ENCODE measurements at places on chromosomes 4 and X.
A peak's percentile ranks its signal among the peaks of the same experiment; 100 is the strongest.

DNA sequence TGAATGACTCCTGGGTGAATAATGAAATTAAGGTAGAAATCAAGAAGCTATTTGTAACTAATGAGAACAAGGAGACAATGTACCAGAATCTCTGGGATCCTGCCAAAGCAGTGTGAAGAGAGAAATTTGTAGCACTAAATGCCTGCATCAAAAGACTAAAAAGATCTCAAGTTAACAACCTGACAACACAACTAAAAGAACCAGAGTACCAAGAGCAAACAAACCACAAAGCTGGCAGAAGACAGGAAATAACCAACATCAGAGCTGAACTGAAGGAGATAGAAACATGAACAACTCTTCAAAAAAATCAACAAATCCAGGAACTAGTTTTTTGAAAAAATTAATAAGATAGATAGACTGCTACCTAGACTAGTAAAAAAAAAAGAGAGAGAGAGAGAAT is 8.4 kb downstream of the CFAP299 start:
- no peak for DNase-seq

GRCh38 chrX:133722756-133723155 is 262.6 kb downstream of the GPC3 start:
- no peak for DNase-seq

DNA sequence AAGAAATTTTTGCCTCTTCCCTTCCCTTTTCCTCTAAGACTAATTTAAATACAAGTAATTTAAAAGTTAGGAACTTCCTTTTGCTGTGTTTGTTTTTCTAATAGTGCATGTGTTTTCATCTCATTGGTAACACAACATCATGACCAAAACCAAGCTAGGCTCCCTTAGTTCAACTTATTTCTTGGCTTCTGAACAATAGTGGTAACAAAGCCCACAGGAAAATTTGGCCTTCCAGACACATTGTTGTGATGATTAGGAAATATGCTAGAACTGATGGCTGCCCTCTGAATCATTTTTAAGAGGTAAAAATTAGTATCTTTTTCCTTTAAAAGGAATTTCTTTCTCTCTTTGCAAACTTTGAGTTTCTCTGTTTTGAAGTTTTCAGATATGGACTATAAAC is 25.5 kb upstream of the TEC start:
- no peak for DNase-seq

DNA sequence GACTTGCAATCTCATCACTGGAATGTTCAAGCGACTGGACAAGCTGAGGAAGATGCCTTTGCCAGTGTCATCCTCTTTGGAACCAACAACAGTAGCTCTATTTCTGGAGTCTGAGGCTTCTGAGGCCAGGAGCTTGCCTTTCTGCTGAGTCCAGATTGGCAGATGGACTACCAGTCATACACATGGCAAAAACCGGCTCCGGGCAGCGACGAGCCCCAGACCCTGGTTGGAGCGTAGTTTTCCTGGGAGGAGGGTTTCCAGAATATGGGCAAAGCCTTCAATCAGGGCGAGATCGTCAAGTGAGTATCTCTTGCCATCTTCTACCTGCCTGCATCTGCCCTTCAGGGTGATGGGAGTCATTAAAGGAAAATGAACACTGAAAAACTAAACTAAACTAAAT is 807.9 kb downstream of the C4orf33 start:
- DNase-seq: no peak

DNA sequence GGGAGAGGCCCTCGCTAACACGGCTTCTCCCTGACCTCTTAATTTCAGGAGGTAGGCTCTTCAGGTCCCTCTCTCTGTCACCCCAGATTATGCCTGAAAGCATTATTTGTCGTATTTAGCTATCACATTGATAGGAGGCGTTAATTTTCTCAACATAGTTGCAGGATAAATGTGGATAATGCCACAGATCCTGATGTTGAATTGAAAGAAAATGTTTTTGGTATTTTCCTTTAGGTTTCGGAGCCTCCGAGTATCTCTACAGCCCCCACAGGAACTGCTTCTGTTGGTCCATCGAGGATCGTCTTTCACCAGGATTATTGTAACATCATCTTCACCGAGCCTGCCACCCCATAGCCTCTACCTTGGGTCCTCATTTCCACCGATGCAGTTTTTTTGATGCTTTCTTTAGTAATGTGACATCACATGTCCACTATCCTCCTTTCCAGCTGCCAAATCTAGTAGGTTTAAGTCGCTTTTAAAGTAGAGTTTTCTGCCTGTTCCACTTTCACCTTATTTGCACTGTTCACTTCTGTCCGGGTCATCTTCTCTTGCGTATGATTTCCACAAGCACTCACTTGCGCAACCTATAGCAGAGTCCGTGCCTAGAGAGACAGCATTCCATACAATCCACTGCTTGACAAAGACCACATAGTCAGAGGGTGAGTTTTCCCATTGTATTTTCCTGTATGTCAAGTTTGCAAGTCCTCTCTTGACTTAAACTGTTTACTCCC is 665 bp downstream of the TIGD2 start:
- no peak for DNase-seq

DNA sequence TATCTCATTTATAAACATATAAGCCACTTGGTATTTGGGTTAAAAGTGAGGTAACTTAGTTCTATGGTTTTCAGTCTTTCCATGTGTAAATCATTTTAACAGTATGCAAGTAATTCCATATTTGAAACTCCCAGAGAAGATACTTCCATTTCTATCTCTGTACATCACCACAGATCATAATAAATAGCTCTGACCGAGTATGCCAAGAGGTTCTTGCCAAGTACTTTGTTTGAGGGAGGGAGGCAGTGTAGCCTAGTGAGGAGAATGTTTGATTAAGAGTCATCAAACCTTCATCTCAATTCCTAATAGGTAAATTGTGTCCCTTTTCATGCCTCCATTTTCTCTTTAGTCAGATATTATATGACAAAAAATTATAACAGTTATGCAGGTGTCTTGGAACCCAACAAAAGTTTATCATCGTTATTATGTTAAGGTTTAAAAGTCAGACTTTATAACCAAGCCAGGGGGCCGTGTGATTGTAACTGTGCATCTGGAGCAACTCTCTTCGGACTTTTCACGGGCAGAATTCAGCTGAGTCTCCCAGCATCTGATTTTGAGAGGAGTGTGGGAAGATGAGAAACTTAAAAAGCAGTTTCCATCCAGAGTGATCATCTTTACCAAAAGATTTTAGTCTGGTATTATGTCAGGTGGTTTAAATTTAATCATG is 123.8 kb downstream of the ANK2 start:
- DNase-seq: no peak

DNA sequence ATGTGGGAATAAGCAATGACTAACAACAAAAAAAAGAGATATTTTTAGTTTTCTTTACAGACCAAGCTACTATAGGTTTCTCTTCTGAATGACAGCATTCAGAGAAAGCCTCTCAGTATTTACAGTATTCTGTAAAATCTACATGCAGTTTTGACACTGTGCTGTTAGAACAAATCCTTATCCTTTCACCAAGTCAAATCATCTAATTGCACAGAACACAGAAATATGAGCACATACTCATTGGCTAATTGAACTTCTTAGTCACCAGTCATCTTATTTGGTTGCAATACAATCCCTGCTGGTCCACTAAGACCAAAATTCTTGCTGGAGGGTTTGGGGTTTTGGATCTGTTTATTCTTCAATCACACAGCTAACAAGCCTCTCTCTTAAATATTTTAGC is 5.7 kb downstream of the ACOT9 start:
- DNase-seq: no peak

DNA sequence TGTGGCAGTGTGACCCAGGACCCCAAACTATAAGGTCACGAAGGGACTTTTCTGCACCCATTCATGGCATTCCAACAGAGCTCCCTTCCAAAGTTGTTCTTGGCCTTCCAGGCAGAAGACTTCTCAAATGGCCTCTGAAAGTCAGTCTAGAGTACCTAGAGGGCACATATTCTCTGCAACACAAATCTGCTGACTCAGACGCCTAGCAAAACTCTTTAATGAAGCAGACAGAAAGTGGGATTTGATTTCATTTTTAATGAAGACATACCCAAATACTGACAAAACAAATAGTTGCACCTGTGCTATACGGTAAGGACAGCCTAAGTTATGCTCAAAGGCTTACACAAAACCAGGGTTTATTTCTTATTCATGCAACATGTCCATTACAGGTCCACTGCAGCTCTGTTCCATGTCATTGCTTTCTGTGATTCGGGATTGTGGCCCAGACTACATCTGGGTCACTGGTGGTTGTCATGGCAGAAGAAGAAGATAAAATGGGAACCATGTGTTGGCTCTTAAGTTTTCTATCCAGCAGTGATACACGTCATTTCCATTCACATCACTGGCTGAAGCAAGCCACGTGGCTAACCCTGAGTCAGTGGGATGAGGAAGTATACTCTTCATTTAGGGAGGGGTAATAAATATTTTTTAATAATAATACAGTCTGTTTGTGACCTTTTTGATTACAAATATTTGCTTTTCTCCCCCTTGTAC is 57.7 kb downstream of the NAT8L start:
- no peak for DNase-seq

GRCh38 chrX:7330971-7331746 is 183.2 kb upstream of the PUDP start:
- no peak for DNase-seq

DNA sequence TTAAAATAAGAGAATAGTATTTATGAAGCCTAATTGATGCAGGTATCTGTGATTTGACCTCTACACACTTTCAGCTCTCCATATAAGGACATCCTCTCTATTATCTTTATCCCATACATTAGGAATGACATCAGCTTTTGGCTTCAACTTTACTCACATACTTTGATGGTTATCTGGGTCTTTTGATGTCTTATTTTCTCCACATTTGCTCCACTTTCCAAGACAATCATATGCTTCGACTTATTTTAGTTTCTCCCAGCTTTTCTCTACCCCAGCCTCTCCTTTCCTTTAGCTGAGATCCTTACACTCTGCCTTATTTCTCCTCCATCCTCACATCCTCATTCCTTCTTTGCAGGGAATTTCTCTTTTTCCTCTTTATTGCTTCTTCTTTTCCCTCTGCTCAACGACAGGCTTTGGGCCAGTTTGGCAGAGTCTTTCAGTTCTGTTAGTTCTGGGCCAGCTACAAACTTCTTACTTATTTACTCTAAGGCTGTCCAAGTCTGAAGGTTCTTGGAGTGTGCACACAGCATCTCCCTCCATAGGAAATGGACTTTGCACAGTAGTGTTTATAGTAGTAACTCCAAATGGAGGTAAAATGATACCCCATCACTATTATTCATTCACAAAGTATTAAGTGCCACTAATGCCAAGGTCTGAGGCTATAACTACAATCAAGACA is 50.5 kb downstream of the SLC4A4 start:
- no peak for DNase-seq

GRCh38 chr4:140666889-140667614 is 89.1 kb downstream of the TBC1D9 start:
- no peak for DNase-seq

DNA sequence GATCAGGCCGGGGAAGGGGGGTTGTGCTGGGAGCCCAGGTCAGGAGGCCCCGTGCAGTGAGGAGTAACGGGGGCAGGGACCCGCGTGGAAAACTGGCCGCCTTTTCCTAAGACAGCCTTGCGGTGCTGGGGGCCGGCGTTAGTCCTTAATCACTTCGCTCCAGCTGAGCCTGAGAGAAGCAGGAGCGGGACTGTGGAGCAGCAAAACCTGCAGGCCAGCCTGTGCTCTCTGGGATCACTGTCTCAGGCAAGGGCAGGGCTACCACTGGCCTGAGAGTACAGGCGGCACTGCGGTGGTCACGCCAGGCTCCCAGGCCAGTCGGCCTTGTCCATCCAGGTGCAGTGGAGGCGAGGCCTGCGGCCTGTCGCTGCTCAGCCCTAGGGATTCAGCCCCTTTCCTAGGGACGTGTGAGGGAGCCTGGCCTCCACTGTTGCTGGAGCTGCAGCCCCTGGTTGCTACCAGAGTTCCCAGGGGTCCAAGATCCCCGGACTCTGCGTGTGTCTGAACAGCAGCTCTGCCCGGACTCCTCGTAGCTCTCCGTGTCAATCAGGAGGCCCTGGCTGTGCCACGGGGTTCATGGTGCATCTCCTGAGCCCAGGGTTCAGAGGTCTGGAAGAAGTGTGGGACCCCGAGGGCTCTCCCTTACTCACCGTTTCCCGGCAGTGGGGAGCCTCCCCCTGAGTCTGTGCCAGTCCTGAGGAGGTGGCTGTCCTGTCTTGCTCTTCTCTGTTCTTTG is 2141.7 kb upstream of the TENM3 start:
- DNase-seq: no peak

GRCh38 chrX:107429090-107429489 is 20.4 kb upstream of the FRMPD3 start:
- peak; percentile 33 for DNase-seq

DNA sequence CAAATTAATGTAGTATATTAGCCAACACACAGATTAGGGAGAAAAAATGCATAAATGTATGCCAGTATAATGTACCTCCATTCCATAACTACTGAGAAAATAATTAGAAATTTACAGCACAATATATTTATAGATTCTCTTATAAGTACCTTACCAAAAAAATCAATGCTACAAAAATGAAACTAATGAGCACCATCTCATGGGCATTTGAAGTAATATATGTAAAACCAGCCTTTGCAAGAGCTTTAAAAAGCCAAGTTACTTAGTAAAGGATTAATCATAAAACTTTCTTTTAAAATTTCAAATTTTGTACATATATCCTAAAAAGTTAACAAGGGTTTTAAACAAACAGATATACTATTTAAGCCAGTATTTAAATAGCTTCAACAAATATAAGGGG is 43.2 kb downstream of the LRBA start:
- DNase-seq: no peak

DNA sequence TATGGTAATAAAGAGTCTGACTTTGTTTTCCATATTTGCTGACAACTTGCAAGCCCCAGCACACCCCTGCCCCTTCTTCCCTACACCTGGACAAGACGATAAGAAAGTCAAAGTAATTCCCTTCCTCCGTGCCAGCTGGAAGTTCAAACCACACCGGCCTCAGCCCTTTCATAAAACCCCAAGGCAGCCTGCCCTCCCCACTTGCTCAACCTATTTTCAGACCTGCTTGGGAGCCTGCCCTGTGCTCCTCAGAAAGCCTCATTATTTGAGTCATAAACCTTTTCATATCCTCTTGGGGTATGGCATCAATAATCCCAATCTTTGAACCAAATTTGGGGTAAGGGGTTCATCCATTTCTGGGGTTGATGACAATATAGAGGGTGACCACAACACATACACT is 29.5 kb downstream of the NIPAL1 start:
- no peak for DNase-seq

GRCh38 chrX:149205081-149205480 is 300.0 kb downstream of the IDS start:
- DNase-seq: no peak

GRCh38 chr4:107624024-107624423 is 96.0 kb downstream of the PAPSS1 start:
- DNase-seq: no peak

DNA sequence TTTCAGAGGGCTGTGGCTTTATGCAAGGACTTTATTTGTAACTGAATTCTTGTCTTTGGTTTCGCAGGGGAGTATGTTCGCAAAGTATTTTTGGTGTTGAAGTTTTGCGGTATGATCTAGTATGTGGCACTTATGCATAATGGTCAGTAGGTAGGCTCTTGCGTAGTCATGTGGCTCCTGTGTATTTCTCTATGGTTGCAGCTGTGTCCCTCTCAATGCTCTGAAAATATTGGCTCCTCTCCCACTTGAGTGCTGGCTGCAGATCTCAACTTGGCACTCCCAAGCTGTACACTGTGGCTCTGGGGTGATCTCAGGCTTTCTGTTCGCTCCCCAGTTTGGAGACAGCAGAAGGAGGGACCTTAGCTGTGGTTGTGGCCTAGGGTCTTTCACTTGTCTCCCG is 24.8 kb downstream of the ARMCX5 start:
- DNase-seq: no peak

- DNase-seq: no peak
Observed at GRCh38 chr4:166128403-166128802, 255.4 kb downstream of the TLL1 start.

GRCh38 chrX:129622757-129623301 is 31.9 kb downstream of the APLN start:
- DNase-seq: no peak

Measured in activated CD4-positive, alpha-beta T cell treated with anti-CD3 and anti-CD28 coated beads, Interleukin-2, amount 10 ng/mL, durations not matched to agents 7 days and 5 days (primary cell).